ENCODE measurements at places on chromosomes 2 and 18.

DNA sequence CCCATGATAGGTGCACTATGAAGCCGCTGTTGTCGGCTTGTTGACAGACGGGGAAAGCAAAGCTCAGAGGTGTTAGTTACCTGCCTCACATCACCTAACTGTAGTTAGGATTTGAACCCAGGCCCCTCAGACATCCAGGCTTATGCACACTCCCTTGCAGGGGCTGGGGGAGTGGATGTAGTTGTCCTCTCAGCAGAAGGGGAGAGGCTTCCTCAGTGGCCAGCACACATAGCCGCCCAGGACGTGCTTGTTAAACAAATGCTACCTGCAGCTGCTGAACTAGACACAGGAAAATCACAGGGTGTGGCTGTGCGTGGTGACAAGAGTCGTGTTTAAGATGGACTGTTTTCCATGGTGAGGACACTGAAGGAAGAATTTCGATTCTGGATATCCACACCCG lies 39.2 kb downstream of the GREB1 start:
- DNase-seq = no peak

DNA sequence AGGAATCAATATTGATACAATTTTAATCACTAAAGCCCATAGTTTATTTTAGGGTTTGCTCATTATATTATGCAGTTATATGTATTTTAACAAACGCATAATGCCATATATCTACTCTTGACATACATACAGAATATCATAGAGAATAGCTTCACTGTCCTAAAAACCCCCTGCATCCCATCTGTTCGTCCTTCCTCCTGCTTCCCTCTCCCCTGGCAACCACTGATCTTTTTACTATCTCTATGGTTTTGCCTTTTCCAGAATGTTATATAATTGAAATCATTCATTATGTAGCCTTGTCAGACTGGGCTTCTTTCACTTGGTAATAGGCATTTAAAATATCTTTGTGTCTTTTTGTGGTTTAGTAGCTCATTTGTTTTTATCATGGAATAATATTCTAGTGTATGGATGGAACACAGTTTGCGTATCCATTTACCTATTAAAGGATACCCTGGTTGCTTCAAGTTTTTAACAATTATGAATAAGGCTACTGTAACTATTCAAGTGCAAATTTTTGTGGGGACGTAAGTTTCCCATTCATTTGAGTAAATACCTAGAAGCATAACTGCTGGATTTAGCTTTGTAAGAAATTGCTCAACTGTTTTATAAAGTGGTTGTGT lies 801.6 kb upstream of the GCFC2 start:
- DNase-seq = no peak

DNA sequence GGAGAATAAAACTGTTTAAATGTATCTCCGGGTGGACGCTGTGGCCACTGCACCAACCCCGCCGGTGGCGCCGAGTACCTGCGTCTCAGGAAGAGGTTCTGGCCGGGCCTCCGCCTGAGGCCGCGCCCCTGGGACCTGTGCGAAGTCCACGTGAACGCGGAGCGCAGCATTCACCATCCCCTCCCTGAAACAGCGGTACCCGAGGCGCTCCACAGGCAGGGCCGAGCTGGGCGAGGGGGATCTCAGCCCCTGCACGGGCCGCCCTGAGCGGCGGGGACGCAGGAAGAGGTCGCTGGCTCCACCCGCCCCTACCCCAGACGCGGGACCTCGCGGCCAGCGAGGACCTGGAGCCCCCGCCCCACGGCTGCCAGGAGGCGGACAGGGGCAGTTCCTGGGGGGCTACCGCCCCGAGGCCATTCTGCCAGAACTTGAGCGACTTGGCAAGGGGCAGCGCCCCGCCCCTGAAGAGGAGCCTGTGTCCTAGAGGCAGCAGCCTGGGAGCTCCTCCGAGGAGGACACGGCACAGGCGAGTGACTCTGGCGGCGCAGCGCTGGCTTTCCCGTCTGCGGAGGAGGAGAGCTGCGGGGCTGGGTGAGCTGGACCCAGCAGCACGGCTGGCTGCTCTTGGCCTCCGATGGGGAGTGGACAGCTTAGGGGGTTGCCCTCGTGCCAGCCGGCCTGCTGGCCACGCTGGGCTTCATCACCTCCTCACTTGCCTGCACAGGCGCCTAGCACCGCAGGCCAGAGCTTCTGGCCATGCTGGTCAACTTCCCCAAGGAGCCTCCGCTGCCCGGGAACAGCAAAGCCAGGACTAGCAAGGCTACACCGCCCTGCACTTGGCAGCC lies 9.7 kb upstream of the TEKT4 start:
- no peak for DNase-seq

GRCh38 chr2:54115284-54116137 lies at the start of gene ACYP2:
ACYP2 (plus strand) TSS chr2:54115615.
- DNase-seq = peak; percentile 86

DNA sequence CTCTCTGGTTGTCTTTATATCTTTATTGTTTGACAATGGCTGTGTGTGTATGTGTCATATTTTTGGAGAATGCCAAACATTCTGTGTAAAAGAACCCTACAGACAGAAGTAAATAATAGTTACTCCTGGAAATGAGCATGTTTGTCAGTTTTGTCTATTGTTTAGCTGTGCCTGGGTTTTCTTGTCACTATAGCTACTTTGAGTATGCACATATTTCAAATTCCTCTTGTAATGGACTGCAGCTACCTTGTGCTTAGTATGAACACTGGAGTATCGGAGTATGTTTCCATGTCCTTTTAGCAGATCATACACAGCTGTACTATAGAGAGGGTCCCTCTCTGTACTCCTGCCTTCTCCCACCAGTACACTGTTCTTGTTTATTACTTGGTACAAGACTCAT lies 58.0 kb upstream of the DOCK10 start:
- no peak for DNase-seq

- no peak for DNase-seq
Observed at GRCh38 chr2:46329803-46330775, 32.9 kb downstream of the EPAS1 start.

DNA sequence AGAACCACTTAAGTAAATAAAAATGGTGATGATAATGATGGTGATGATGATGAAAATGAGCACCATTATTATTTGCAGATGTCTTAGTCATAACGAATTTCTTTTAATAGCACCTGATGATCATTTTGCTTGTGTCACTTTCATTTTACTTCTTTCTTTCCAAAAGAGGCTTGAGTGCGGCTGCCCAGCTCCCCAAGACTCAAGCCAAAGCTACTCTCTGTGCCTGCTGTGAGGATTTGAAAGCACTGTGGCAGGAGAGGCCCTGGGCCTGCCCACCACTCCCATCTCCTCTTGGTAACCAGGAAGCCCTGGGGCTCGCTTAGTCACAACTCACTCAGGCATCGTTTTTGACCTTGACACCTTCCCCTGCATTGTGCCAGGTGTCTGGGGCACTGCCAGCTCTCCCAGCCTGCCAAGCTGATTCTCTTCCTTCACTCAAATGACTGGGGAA lies 41.2 kb downstream of the RPL37A start:
- no peak for DNase-seq

- no peak for DNase-seq
Observed at GRCh38 chr2:53268086-53268485, 499.5 kb upstream of the CHAC2 start.
